Hypothalamus (tissue), 51 donors: ENCODE measurements at places on chromosomes 2 and 18.

GRCh38 chr2:189116087-189116486, 63.5 kb downstream of the COL5A2 start:
- DNase-seq = no peak

DNA sequence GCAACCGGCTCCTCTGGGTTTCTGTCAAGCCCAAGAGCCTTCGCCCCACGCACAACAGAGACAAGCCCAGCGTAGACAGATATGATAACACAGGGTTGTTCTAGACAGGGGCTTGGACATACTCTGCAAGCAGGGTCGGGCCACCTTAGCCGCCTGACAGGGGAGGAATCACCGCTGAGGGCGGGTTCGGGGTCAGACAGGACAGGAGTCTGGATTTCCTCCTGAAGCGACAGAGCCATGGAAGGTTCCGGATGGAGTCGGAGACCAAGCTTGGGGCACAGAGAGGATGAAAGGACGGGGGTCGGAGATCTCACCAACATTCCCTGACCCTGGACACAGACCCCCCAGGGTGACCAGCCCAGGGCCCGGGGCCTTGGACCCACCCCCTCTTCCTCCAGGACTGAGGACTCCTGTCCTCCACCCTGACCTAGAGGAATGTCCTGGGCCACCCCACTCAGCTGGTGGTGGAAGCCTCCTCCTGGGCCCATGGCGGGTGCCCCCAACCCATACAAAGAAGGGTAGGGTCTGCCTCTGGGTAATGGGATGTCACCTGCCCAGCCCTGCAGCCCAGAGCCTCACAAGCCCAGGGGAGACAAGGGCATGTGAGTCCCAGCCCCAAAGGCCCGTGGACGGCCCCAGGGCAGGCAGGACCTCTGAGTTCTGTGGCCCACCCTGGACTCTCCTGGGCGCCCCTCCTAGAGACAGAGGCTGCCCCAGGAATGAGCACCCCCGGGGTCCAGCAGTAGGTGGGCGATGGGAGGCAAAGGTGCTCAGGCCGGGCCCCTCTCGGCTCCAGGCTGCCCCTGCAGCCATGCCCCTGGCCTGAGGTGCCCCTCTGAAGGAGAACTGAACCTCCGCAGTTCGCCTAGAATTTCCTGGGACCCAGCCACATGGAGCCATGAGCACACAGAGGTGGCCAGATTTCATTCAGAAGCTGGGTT, 44.1 kb upstream of the GPC1 start:
- no peak for DNase-seq

DNA sequence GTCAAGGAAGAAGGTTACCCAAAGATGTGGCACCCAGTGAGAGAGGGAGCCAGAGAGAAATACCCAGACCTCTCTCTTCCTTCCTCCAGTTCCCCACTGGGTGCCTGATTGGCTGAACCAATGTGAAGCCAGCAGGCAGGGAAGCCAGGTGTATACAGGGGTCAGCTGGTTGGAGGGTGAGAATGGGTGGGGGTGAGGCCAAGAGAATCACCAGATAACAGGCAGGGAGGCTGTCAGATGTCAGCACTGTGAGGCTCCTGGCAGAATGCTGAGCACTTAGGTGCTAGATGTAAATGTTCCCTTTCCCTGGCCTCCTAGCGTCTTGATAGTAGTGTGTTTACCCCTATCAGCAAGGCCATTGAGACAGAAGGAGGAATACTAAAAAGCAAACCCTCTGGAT, 104.0 kb upstream of the MGAT5 start:
- DNase-seq = no peak

- no peak for DNase-seq
Measured at GRCh38 chr18:35203067-35203466, 37.8 kb upstream of the ZNF397 start.

DNA sequence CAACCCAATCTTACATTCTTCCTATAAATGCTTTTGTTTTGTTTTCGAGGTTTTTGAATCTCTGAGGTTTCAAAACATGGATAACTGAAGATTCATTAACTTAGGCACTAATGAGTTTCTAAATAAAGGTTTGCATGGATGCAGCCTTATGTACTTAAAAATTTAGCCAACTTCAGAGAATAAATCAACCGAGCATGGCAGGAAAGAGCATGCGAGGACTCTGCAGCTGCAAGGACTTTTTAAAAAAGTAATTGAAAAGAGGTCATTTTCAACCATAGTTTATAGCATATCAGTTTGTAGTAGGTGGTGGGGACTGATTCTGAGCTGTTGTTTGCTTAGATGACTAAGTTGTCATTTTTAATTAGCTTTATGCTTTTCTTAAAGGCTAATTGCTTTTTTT, 567.0 kb upstream of the ZEB2 start:
- DNase-seq = no peak

DNA sequence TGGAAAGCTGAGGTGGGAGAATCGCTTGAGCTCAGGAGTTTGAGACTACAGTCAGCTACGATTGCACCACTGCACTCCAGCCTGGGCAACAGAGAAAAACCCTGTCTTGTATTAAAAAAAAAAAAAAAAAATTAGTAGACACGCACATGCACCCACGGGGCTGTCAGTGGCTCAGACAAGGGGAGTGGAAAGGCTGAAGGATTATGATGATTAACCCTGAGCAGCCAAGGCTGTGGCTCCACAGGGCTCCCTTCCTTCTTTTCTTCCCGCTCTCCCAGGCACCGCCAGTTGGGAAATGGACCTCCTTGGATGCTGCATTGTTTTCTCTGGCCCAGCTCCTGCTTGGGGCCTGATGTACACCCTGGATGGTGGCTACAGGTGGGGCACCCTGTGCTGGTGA, 49.0 kb upstream of the RAB6C start:
- DNase-seq = no peak

DNA sequence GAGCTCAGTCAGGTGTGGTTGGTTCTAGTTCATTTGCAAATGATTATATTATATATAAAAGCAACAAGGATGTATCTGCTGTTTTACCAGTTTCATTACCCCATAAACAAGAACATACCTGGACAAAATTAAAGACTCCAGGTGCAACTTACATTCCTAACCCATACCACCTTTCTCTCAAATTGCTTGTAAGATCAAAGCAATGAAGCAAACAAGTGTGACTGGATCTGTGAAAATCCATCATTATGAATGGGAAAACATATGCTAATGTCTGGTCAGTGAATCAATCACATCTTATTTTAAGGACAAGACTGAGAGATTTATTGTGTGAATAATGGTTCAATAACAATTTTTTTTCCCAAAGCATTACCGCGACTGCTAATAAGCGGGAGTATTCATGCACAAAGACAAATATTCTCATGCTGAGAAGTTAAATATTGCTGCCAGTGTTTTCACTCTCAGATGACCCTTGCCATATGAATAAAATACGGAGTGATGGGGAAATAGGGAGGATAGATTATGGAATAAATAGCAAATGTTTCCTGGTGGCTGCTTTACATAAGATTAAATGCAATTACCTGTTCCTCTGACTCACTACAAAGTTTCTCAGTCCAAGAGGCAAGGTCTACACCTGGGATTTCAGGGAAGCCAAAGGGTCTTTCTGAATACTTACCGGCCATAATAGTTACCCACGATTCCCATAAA, 59.3 kb downstream of the WDR75 start:
- no peak for DNase-seq

DNA sequence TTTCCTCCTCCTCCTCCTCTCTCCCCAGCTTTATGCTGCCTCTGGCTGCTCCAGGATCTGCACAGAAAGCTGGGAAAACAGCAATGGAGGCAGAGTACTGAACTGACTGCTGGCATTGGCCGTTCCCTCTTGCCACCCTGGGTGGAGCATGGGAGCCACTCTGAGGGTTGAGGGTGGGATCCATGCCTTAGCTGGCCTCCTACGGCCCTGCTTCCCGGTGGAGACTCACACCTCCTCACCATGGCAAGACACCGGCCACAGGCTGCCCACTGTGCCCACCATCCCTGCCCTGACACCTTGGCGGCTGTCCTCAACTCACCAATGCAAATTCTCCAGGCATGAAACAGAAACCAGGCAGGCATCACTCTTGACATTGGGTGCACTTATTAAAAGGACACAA, 832.3 kb upstream of the ID2 start:
- DNase-seq = no peak

DNA sequence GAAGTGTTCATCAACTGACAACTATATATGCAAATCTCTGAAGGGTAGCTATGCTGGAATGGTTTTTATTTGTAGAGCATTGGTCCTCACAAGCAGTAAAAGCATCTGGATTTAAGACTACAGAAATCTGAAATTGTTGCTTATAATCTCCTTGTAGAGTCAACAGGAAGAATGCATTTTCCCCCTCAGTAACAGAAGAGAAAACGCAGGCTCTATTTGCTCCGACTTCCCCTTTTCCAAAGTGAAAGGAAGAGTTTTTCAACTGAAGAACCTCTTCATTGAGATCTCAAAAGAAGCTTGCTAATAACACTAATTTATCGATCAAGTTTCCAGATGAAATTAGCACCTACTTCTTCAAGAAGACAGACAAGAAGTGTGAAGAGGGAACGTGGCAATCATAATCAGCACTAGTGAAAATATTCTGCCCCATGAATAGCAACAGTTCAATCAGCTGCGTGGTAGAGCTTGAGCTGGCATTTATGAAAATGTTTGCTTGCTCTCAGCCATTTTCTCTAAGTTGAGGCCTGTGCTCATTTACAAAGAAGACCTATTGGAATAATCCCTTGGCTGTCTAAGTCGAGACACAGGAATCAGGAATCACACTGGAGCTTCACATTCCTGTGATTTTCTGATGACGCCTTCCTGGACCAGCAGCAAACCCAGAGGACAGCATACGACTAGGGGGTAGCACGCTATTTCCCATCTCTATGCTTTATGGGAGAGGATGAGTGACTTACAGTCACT, 43.7 kb downstream of the TGIF1 start:
- DNase-seq = no peak

DNA sequence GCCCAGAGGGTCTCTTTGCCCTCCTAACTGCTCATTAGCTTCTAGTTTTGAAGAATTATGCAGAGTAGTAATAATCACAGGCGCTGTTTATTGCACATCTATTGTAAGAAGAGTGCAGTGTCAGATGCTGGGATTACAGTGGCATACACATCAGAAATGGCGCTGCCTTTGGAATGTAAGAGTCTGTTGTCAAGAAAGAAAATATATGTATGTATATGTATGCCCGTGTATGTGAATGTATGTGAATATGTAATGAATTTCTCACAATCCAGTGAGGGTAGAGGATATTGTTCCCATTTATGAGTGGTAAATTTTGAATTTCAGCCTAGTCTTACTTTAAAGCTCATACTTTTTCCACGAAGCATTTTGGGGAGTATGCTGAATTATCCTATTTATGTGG, 127.5 kb downstream of the PARD3B start:
- no peak for DNase-seq

DNA sequence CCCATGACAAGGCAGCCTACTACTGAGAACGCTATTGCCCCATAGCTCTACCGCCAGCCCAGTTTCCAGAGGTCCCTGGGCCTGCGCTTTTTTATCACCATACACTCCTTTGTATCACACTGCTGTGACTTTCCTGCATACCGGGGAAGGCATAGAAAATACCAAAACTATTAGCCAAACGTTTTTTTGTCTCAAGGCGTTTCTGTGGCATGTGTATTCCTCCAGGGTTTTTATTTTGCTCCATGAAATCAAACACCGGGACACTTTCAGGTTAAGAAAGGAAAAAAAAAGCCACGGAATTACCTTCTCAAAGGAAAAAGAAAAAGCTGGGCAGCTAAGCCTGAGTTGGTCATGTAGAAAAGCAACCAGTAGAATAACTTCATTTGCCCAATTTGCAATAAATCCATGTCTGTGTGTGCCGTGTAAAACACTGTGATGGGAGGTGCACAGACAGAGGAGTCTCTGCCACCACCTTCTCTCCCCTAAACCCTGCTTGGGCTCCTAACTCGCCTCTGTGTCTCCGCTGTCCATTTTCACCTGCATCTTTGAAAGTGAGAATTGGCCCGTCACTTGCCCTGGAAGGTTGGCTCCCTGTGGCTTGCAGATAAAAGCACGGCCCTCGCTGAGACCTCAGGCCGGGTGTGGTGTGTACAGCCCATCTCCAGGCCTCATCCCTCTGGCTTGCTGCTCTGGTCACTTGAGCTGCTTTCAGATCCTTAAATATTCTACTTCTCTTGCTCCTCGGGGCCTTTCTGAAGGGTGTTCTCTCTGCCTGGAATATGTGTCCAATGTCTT, 1.7 kb downstream of the AMER3 start:
- no peak for DNase-seq

DNA sequence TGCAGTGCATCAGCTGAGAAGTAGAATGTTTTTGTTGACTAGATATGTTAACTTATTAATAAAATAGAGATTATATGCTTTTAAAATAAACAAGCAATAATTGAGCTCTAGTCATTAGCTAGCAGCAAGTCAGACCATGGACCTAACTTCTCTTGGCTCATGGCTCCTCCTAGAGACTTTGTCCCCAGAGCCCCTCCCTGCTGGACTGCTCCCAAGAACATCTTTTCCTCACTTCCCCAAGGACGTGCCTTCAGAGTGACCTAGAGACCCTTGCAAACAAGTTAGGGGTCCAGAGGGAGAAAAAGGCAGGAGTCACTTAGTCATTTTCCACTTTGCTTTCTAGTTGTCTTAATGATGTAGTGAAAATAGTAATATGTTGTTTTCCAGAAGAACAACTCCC, 312.5 kb upstream of the NRP2 start:
- DNase-seq = no peak

DNA sequence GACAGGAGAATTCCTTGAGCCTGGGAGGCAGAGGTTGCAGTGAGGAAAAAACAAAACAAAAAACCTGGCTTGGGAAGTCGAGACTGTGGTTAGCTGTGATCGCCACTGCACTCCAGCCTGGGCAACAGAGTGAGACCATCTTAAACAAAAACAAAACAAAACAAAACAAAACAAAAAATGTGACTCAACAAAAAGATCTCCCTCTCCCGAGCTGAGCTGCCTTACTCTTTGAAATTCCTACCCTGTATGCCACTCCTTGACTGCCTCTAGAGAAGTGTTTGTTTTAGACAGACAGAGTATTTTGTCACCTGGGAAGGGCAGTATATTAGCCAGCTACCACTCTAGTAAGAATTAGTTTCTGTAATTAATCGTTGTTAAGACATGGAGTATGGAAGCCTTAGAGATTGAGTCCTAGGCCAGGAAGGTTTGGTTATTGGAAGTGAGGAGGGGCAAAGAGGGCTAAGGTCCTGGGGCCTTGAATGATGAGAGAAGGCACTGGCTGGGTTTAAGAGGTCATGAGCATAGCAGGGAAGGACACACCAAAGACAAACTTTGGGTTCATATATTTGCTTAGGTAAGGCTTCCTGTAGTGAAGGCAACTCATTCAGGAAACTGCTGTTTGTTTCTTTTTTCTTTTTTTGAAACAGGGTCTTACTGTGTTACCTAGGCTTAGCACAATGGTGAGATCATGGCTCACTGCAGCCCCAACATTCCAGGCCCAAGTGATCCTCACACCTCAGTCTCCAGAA, 56.0 kb downstream of the HAUS1 start:
- DNase-seq = no peak
